ENCODE measurements at places on chromosomes 5 and 9. TPM values are rescaled to one million over a fixed set of nuclear protein-coding genes. Genes with fewer than 3 reads are reported as not detected.

Gene PCDH12
- total RNA-seq, result not detected

Gene SPINK6
- total RNA-seq, result not detected

Gene KLF9
- total RNA-seq, result 0.12 TPM

Gene RASEF
- total RNA-seq, result 0.21 TPM

Gene CD14
- not detected for total RNA-seq

Gene PGM5
- 2.0 TPM for total RNA-seq

Gene DNAJB5
- 26.9 TPM for total RNA-seq

Gene JAKMIP2
- total RNA-seq, result 8.2 TPM

Gene SV2C
- total RNA-seq, result 0.06 TPM

Gene HSD17B3
- total RNA-seq, result not detected

Gene C5orf52
- not detected for total RNA-seq

Gene EMB
- 40.6 TPM for total RNA-seq

Gene TXNDC8
- not detected for total RNA-seq

Gene IGIP
- total RNA-seq, result 1.6 TPM

Gene TTLL11
- 0.75 TPM for total RNA-seq

Gene PDGFRB
- 8.9 TPM for total RNA-seq

Gene OR1L6
- not detected for total RNA-seq

Gene NR2F1-AS1
- total RNA-seq, result 8.3 TPM

Gene SLC6A7
- not detected for total RNA-seq

Gene DIRAS2
- not detected for total RNA-seq

Gene RIOK2
- total RNA-seq, result 33.1 TPM

Gene HBEGF
- total RNA-seq, result 2.4 TPM

Gene SVEP1
- 0.56 TPM for total RNA-seq

Gene ANKRD34B
- 0.77 TPM for total RNA-seq

Gene ACER2
- total RNA-seq, result 5.6 TPM

Gene FOXD1
- total RNA-seq, result 0.12 TPM

Gene BTNL9
- 0.24 TPM for total RNA-seq

Gene N4BP3
- 12.8 TPM for total RNA-seq

Gene PCDHA8
- total RNA-seq, result 1.6 TPM

Gene C9orf50
- total RNA-seq, result not detected

Gene NKD2
- 3.2 TPM for total RNA-seq

Gene CMBL
- total RNA-seq, result 11.3 TPM

Gene VCAN
- 101 TPM for total RNA-seq

Gene SLC27A6
- total RNA-seq, result 1.9 TPM

Gene FAM153A
- not detected for total RNA-seq

Gene SPATA31C1
- total RNA-seq, result not detected

Gene GPR150
- total RNA-seq, result 0.12 TPM

Gene MATR3
- total RNA-seq, result 1,185 TPM

Gene FAM169A
- total RNA-seq, result 23.8 TPM

Gene ANXA2R
- total RNA-seq, result 0.17 TPM

Gene PTRH1
- 1.3 TPM for total RNA-seq

Gene KIF24
- 9.4 TPM for total RNA-seq

Gene PCDHA5
- 2.4 TPM for total RNA-seq

Gene NMUR2
- total RNA-seq, result not detected

Gene ARL15
- 39.1 TPM for total RNA-seq

Gene ZFP2
- total RNA-seq, result 14.5 TPM

Gene SAPCD2
- total RNA-seq, result 5.7 TPM

Gene NRG2
- 0.13 TPM for total RNA-seq

Gene CEMIP2
- total RNA-seq, result 185 TPM

Gene FRRS1L
- total RNA-seq, result 4.3 TPM

Gene AHRR
- 0.34 TPM for total RNA-seq

Gene MORN5
- 1.7 TPM for total RNA-seq

Gene PCDHA1
- 0.19 TPM for total RNA-seq

Gene CD74
- 9.8 TPM for total RNA-seq

Gene ANKRD18A
- 2.3 TPM for total RNA-seq

Gene PRR16
- total RNA-seq, result not detected

All from neural progenitor cell (in vitro differentiated cells).